ENCODE measurements at places on chromosomes 13 and 19. TPM values are rescaled to one million over a fixed set of nuclear protein-coding genes. Genes with fewer than 3 reads are reported as not detected.

- no peak for DNase-seq
Measured at GRCh38 chr13:47696674-47697073, 304.4 kb downstream of the SUCLA2 start.

IGSF23 gene
- 0.10 TPM for polyA plus RNA-seq

GRCh38 chr13:114023716-114024602, 50.1 kb upstream of the C13orf46 start:
- DNase-seq, result no peak

DNA sequence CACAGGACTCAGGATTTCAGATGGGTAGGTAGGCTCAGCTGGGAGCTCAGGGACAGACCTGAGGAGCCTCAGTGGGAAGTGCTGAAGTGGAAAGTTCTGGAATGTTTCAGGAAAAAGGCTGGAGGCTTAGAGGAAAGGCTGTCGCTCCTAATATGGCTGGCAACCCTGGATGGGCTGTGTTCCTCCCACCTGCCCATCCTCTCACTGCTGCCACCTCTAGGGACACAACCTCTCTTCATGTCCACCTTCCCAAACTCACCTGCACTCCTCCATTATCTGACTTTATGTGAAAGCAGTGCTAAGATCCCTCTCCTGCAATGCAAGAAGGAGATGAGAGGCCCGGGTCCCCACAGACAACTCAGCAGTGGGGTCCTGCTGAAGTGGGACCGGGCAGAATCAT, 5.8 kb upstream of the CEACAM21 start:
- DNase-seq, result no peak

DNA sequence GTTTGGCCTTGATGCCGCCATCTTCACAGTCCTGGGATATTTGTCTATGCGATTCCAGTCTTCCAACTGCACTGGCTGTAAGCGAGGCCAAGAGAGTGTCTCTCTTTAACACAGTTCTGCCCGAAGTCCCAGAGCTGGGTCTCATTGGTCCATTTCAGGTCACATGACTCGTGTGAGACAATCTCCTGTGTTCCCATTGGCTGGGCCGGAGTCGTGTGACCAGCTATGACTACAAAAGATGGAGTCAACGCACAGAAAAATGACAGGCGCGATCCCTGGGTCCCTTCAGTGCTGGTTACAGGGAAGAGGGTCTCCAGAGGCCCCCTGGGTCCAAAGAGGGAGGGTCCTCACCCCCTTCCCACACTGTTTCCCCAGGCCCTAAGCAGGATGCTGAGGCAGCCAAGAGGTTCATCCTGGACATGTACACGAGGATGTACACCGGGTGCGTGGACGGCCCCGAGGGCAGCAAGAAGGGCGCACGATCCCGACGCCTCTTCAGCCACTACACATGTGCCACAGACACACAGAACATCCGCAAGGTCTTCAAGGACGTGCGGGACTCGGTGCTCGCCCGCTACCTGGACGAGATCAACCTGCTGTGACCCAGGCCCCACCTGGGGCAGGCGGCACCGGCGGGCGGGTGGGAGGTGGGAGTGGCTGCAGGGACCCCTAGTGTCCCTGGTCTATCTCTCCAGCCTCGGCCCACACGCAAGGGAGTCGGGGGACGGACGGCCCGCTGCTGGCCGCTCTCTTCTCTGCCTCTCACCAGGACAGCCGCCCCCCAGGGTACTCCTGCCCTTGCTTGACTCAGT, 15.9 kb upstream of the S1PR4 start:
- DNase-seq, result peak; percentile 66

DNA sequence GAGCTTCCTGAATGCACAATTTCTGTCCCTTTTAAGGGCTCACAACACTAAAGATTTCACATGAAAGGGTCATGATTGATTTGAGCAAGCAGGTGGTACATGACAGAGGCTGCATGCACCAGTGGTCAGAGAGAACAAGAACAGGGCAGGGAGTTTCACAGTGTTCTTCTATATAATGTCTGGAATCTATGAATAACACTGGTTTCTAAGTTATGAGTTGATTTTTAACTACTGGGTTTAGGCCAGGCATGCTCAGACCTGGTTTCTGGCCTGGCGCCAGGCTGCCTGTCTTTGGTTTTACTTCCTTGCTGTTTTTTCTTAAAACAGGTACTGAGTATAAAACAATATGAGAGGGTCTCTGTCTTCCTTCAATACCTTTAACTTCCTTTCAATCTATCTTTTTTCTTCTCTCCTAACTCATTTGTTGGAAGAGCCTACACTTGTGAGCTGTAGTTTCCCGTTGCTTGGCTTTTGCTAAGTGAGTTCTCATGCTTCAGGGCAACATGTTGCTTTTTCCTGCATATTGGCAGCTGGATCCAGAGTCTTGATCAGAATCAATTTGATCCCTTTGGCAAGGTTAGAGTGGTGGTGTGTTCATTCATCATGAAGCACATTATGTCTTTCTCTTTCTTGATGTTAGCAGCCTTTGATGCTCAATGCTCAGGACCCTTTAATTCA, 38.5 kb upstream of the FGF14 start:
- DNase-seq, result no peak

ZNF14 gene
- polyA plus RNA-seq, result 1.1 TPM

- no peak for DNase-seq
Measured at GRCh38 chr19:6719992-6720368, 470 bp downstream of the C3 start.

- DNase-seq, result no peak
Measured at GRCh38 chr19:57759096-57759495, 10.4 kb upstream of the ZNF586 start.

DNA sequence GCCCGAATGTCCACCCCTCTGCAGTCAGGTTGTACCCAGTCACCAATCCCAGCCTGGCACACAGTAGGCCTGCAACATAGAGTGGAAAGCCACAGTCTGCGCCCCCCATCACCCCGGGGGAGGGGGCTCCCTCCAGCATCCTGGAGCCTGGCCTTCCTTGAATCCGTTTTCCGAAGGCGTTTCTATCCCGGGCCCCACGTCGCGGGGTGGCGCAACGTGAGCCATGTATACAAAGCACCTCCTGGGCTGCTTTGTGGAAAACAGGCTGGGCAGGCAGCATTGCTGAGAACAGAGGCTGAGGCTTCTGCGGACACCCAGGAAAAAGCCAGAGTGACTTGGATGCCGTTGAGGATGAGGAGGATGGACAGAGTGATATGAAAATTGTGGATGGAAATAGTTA, 103.3 kb upstream of the USP29 start:
- DNase-seq, result no peak

DNA sequence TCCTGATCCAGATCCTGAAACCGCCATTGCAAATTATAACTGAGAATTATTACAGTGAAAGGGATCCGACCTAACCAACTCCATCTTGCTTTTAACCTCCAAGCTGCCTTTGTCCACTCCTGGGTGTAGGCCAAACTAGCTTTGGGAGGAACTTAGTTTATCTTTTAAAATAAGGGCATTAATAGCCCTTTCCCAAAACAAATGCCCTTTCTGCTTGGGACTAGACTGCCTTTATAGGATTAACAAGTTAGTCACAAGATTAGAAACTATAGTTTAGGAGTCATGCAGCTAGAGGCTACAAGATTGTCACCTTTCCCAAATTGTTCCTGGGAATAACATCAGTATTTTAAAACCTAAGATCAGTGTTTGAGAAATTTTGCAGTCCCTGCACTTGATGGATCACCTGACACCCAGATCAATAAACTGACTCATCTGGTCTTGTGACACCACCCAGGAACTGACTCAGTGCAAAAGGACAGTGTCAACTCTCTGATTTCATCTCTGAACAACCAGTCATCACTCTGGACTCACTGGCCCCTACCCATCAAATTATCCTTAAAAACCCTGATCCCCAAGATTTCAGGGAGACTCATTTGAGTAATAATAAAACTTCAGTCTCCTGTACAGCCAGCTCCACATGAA, 4.1 kb upstream of the ZNF841 start:
- DNase-seq, result no peak

DNA sequence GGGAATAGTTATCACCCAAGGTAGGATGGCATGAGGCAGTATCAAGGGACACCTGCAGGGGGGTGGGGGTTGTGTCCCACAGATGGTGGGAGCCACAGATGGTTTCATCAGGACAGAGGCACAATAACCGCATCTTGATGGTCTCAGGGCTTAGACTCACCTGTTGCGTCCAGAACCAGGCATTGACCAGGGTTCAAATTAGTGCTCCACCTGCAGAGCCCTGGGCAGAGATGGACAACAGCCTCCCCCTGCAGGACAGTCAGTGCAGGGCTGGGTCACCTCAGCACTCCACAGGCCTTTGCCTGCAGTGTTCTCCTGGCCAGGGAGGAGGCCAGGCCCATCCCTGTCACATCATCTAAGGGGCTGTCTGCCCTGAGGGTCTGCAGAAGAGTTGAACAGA, 14.5 kb upstream of the CEACAM1 start:
- no peak for DNase-seq

DNA sequence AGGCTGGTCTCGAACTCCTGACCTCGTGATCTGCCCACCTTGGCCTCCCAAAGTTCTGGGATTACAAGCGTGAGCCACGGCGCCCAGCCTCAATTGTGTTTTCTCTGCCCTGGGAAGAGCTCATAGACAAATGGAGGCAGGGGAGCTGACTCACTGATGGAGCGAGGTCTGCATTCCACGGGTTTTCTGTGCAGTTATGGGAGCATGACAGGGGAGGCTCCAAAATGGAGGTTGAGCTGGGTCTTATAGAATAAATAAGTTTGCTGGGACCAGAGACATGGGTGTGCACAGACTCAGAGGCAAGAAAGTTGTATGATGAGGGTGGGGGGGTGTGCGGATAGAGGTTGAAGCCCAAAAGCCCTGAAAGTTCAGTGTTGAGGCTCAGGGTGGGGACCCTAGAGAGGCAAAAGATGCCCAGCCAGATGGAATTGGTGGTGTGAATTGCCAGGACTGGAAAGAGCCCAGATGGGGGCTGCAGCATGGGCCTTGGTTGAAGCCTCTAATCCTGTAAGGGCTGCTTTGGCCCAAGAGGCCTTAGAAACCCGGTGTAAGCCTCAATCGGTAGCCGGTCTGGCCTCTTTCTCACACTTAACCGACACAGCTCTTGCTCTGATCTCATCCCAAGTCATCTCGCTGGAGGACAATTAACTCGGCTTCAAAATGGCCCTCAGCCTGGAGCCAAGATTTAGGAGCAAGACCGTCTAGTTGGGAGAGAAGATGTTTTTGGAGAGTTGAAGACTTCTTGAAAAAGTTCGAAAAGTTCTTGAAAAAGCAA, 1.9 kb downstream of the TPM4 start:
- DNase-seq, result no peak

DNA sequence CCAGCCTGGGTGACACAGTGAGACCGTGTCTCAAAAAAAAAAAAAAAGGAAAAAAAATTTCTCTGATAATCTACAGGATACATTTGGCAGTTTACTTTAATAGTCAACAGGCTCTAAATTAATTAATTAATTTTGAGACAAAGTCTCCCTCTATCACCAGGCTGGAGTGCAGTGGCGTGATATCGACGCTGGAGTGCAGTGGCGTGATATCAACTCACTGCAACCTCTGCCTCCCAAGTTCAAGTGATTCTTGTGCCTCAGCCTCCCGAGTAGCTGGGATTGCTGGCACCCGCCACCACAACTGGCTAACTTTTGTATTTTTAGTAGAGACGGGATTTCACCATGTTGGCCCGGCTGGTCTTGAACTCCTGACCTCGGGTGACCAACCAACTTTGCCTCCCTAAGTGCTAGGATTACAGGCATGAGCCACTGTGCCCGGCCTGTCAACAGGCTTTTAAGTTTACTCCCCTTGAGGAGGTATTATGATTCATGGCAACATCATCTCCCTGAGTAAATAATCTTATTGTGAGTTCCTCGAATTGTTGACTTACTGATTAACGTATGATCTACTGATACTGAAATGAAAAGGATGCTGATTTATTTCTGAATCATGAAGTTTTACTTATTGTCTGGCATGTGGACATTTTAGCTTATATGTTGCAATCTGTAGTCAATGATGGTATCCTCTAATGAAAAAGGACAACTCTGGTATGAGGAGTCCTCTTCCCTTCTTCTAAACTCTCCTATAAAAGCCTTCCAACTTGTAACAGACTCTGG, 21.3 kb upstream of the MTRF1 start:
- DNase-seq, result no peak

DNA sequence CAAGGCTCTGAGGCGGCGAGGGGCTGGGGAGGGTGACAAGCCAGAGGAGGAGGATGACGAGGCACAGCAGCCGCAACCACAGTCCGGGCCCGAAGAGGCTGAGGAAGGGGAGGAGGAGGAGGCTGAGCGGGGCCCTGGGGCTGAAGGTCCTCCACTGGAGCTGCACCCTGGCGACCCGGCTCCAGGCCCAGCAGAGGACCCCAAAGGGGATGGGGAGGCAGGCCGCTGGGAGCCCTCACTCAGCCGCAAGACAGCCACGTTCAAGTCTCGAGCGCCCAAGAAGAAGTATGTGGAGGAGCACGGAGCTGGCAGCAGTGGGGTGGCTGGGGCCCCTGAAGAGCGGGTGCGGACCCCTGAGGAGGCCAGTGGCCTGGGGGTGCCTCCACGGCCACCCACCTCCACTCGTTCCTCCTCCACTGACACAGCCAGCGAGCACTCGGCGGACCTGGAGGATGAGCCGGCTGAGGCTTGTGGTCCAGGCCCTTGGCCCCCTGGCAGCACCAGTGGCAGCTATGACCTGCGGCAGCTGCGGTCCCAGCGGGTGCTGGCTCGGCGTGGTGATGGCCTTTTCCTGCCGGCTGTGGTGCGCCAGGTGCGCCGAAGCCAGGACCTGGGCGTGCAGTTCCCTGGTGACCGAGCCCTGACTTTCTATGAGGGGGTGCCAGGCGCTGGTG, 2.9 kb downstream of the CIC start:
- no peak for DNase-seq

DNA sequence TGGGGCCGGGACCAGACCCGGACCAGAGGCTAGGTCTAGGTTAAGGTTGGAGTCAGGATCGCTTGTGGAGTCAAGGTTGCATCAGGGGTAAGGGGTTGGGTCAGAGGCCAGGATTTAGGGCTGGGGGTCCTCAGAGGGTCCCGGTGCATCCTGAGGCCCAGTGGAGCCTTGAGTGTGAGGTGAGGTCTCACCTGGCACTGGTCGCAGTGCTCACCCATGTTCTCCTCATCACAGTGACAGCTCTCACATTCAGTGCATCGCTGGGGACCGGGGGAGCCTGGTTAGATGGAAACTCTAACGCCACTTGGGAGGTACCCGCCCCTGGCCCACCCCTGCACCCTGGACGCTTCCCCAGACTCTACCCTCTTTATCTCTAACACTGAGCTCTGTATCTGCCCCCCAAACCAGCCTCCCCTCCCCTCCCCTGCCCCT, 3.1 kb downstream of the HRC start:
- no peak for DNase-seq

DPF1 gene
- 4.3 TPM for polyA plus RNA-seq

All from SK-N-SH (cell line).